RPMI7951 (cell line): ENCODE measurements at places on chromosomes 16 and 17. TPM values are rescaled to one million over a fixed set of nuclear protein-coding genes. Genes with fewer than 3 reads are reported as not detected.

The TRAF7 gene
- total RNA-seq, result 47.7 and 57.2 TPM in 2 replicates

The GDPD3 gene
- 0.29 and 0.48 TPM in 2 replicates for total RNA-seq

The UMOD gene
- total RNA-seq, result not detected in 2 replicates

The IGFBP4 gene
- total RNA-seq, result 2.3 and 2.8 TPM in 2 replicates

The EPOP gene
- total RNA-seq, result 1.7 and 1.8 TPM in 2 replicates

- DNase-seq, result no peak
Measured at GRCh38 chr16:80449392-80449791, 91.4 kb upstream of the DYNLRB2 start.

DNA sequence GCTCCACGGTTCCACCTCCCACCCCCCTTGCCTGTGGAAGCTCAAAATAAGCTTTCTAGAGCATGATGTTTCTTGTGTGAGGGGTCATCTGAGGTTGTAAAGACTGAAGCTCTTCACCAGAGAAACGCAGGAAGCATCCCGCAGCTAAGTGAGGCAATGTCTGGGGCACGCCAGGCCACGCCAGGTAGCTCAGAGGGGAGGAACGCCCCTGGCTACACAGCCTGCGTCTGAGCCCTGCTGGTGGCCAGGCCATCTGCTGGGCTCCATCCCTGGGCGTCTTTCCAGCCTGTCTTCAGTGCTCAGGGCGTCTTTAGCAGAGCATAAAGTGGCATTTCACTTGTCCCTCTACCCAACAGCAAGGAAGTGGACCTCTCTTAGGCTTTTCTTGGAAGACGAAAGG lies 15.2 kb downstream of the SOCS3 start:
- DNase-seq, result no peak

DNA sequence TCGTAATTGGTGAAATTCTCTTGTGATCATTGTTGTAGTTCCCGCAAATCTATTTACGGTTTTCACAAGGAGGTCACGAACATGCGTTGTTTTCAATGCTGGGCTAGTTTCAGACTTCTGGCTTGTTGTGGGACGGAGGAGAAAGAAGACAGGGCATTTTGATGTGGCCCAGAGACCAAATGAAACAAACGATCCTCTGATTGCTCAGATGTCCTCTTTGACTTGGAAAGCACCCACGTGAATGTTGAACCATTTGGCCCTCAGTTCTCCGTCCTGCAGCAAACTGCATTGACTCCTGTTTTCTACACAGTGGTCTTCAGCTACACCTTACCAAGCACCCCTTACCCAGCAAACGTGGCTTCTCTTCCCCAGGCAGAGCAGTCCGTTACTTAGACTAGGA lies 391.0 kb downstream of the WWOX start:
- DNase-seq, result no peak

DNA sequence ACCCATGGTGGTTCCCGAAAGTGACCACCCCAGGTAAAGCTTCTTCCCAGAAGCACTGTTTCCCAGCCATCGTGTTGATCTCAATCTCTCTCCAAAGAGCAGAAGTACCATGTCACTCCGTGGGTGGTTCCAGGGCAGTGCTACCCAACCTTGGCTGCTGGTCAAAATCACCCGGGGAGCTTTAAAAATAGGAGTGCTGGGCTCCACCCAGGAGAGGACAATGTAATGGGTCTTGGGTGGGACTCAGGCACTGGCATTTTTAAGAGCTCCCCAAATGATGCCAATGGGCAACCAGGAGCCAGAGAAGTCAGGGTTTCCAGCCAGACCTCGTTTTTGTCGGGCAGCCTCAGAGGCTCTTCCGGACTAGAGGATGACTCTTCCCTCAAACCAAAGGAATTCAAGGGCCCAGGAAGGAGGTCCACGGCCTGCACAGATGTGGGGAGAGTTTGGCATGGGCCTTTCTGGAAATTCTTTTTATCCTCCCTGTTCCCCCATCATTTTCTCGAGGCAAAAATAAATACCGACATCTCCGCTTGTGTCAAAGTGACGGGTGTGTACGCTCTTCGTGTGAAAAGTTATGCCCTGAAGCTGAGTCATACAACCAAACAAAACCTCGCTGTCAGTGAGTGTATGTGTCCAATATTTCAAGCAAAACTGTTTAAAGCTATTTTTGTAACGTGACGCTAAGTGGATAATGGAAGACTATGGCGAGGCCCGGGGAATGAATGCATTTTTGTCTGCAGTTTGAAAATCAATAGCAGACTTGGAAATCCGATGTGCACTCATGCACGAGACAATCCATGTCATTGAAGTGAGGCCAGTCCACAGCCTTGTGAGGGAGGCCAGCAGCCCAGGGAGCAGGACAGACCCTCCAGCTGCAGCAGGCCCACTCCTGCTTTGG lies 364.1 kb downstream of the FOXL1 start:
- peak; percentile 92 for DNase-seq

- no peak for DNase-seq
Measured at GRCh38 chr17:30395398-30396022, 16.8 kb downstream of the CPD start.

DNA sequence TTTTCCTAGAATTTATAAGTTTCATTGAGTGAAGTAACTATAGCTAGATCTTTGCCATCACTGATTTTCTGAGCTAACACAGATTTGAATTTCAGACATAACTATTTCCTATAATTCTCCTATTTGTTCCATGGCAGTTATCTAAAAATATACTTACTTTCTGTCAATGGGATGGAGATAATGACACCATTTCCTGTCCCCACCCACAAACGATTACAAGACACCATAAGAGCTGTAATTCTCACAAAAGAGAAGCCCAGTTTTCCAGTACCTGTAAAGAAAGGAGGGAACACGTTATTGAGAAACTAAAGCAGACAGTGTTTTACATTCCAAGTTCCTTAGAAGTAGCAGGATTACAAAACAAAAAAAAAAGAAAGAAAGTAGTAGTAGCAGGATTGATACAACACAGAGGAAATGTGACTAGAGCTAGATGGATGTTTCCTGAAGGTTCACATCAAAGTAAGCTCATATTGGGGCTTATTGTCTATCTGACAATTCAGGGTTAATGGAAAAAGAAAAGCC lies 110.9 kb upstream of the TOB1 start:
- no peak for DNase-seq

DNA sequence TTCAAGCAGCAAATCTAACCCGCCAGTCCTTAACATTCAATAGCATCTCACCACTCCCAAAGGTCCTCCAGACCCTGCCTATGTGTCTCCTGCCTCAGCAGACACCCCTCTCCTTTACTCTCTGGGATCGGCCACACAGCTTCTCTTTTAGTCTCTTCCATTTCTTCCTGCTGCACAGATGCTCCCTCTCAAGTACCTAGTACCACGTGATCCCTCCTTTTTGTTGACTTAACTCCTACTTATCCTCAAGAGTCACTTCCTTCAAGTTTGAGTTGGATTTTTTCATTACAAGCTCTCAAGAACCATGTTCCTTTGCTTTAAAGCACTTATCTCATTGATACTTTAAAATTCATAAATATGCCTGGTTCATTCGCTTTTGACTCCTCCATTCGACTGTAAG lies 24.9 kb downstream of the AMFR start:
- DNase-seq, result no peak

- no peak for DNase-seq
Measured at GRCh38 chr16:17696616-17697015, 225.9 kb upstream of the XYLT1 start.

- no peak for DNase-seq
Measured at GRCh38 chr17:73634629-73635028, 9.6 kb downstream of the SDK2 start.

DNA sequence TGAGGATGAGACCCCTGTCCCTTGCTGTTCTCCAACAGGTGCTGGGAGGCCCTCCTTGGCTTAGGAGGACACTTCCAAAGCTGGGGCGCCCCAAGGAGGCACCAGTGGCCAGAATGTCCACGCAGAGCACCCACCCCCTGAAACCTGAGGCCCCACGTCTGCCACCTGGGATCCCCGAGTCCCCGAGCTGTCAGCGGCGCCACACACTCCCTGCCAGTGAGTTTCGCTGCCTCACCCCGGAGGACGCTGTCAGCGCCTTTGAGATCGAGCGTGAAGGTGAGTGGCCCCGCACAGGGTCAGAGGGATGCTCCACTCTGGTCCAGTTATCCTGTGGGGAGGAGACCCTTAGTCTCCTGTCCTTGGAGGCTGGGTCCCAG lies 1.2 kb downstream of the AANAT start:
- DNase-seq, result no peak

- DNase-seq, result no peak
Measured at GRCh38 chr16:50121721-50122445, 31.2 kb upstream of the TENT4B start.

- no peak for DNase-seq
Measured at GRCh38 chr17:71872843-71873485, 247.9 kb upstream of the SOX9 start.

GRCh38 chr17:8467527-8467926 lies 31.8 kb downstream of the NDEL1 start:
- no peak for DNase-seq

GRCh38 chr17:596763-597644 lies 117.6 kb downstream of the VPS53 start:
- DNase-seq, result peak; percentile 31

DNA sequence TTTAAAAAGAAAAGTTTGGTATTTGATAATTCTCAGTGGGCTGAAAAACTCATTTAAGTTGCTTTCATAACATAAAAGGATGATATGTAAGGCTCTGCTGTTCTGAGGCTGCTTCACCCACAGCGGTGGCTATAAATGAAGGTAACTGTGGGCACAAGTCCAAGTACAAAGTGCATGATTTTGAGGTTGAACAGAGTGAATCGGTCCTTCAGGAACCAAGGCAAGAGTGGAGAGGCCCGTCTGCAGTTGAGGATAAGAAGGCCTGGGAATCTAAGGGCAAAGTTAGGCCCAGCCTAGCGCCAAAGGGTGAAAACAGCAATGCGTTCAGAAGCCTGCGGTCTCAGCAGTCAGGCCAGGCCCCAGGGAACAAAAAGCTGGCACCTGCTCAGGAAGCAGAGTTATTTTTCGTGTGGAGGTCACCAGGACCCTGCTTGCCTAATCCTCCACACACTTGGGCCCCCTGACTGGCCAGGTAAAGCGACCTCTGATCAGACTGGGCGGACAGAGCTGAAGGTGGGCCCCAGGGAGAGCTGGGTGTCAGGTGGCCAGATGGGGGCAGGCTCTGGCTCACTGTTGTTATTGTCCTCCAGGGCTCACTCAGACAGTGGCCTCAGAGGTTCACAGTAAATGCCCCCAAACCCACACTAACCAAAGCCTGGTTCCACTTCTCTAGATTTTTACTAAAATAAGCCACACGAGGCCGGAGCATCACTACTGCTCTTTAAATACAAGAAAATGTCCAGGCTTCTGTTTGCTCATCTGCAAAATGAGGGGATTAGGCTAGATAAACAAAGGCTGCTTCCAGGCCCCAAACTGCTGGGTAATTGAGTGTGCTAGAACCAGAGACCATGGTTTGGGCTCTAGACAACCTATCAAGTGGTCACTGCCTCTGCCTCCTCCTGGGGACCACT lies 46.5 kb downstream of the TEX2 start:
- peak; percentile 65 for DNase-seq

GRCh38 chr16:81837312-81837751 lies 58.2 kb downstream of the PLCG2 start:
- no peak for DNase-seq
